Activated CD8-positive, alpha-beta memory T cell treated with anti-CD3 and anti-CD28 coated beads for 48 hours (primary cell): ENCODE measurements at places on chromosomes 11 and 22.

DNA sequence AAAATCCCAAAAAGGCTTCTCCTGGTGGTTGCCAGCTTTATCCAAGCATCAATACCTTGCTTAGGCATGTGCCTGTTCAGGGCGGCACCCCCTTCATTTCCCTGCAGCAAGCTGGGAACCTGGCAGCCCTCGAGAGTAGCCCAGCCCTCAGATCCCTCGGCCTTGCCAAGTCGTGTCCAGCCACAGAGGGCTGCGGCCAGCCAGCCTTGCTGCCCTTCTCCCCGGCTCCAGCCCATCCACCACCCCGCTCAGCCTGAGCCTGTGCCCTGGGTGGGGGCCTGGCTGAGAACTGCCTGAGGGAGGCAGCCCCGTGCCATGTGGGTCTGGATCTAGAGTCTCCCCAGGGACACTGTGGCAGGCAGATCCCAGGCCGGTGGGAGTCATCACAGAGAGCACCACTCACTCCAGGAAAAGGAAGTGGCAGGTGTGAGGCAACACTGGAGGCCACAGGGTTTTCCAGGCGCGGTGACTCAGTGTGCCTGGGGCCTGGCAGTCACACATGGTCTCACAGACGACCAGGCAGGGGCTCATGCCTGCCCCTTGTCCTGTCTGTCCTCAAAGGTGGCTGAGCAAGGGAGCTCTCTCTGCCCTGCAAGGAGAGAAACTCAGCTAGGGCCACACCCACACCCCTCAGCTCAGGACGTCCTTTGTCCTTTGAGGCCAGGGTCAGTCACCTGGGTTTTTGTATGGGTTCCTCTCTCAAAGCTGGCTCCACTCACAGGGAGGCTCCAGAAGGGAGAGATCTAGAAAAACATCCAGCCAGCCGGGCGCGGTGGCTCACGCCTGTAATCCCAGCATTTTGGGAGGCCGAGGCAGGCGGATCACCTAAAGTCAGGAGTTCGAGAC, 12.2 kb upstream of the CDC42BPG start:
- peak; percentile 53 for DNase-seq

DNA sequence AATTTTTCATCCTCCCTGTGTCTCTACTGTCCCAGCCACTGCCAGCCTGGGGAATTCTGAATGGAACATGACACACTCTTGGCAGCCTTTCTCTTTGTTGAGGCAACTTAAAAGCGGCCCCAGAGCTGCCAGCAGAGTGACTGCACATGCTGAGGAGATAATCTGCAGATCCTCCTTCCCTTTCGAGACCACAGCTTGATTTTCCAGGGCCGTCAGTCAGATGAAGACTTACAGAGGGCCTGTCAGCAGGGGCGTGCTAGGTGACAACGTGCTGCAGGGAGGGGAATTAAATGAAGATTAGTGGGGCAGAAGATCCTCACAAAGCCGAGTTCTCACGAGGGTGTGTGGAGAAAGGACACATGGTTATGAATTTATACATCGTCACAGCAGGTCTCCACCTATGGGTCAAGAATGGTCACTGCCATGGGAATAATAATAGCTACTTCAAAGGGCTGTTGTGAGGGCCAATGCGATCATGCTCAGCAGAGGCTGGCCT, 193.5 kb upstream of the PITPNB start:
- DNase-seq: no peak

DNA sequence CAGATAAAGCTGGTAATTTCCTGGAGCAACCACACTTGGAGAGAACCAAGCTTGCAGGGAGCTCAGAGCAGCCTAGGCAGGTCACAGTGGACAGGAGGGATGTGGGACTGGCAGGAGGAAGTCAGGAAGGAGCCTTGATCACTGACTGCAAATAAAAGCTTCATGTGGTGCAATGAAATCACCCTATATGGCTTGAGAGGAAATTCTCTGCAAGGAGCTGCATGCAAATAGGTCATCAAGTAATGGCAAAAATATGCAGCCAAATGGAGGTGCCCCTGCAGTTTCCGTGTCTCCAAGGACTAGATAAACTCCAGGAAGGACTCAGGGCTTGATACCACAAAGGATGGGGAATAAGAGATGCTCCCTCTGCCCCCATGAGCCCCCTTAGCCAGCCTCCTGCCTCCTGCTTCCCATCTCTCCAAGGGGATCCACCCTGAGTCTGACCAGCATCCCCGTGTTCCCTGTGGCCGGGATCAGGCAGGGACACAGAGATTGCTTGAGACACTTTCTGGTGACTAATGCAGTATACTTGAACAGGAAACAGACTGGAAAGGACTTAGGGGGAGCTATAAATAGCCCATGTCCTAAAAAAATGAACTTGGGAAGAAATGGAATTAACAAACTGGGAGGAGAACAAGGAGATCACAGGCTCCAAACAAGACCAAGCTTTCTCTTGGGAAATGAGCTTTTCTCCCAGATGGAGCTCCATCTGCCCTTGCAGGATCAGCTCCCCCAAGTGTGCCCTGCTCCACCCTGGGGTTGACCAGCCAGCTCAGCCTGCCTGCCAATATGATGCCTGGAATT, 23.9 kb upstream of the MICAL2 start:
- DNase-seq: no peak

GRCh38 chr11:95419915-95420314, 188.9 kb upstream of the SESN3 start:
- no peak for DNase-seq

GRCh38 chr22:40951795-40952605, 822 bp downstream of the RBX1 start:
- DNase-seq: no peak

- no peak for DNase-seq
These were observed 61.4 kb downstream of the EFCAB6 start for GRCh38 chr22:43750751-43751150.

DNA sequence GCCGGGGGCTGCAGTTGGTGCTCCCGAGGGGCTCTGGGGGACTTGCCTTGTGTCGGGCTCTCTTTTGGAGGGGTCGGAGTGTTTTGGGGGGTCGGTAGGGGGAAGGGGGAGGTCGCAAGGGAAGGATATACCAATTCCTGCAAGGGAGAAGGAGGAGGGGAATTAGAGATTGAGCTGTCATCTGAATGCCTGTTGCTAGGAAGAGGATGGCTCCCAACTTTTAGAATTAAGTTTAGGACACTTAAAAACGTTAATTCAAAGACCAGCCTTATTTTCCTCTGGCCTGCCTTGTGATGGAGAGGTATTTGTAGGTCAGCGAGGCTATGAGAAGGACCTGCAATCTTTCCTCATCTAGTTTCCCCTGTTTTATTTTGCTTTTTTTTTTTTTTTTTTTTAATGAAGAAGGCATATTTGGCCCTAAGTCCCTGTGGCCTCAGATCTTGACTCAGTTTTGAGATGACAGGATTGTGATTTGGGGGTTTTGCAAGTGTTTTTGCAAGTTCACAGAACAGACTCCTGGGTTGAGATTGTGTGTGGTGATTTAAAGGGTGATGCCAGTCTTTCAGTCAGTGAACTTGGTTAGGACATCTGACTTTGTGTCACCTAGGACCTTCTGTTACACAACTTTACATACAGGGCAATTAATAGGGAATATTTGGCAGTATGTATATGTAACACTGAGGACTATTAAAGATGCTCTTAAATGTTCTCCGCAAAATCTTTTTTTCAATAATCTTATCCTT, 672 bp downstream of the TMEM135 start:
- DNase-seq: no peak

- DNase-seq: no peak
These were observed 60.6 kb upstream of the PPP6R3 start for GRCh38 chr11:68399916-68400315.

GRCh38 chr11:82682003-82682751, 51.5 kb downstream of the FAM181B start:
- DNase-seq: no peak

DNA sequence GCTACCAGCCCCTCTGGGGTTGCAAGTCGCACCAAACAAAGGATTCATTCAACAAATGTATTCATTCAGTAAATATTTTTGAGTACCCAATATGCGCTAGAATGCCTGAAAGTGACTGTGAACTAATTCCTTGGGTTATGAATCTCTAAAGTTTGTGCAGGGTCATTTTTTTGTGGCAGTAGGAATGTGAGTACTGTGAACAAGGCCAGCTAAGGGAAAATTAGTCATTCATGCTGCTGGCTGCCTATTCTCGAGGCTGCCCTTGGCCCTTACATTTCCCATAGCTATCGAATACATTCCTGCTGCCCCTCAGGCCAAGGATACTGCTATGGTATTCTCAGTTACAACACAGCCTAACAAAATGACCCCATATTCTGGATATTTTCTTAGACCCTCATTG, 141.6 kb downstream of the TRPC6 start:
- DNase-seq: no peak

- no peak for DNase-seq
These were observed 3.1 kb downstream of the NAP1L4 start for GRCh38 chr11:2989006-2989405.

GRCh38 chr11:117827521-117828511, 3.3 kb upstream of the FXYD2 start:
- DNase-seq: no peak

GRCh38 chr11:71519546-71519945, 7.5 kb upstream of the KRTAP5-7 start:
- no peak for DNase-seq

DNA sequence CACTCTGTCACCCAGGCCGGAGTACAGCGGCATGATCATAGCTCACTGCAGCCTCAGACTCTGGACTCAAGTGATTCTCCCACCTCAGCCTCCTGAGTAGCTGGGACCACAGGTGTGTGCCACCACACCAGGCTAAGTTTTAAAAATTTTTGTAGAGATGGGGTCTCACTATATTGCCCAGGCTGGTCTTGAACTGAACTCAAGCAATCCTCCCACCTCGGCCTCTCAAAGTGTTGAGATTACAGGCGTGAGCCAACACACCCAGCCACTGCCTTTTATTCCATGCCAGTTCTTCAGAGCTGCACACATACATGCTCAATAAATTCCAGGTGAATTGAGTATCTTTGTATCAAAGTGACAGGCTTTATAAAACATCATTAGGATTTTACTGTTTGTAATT, 2.4 kb upstream of the COPB1 start:
- DNase-seq: no peak

DNA sequence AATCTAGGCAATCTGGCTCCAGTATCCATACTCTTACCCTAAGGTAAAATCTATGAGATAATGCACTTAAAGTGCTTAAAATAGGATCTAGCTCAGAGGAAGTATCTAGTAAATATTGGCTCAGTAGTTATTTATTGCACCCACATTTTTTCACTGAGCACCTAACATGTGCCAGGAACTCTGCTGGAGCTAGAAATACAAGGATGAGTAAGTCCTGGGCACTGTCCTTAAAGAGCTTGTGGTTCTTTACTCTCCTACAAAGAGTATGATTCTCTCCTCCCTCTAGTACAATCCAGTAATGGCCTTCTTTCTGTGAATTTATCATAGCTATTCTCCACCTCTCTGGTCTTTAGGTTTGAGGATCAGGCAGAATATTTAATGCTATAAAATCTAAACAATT, 59.2 kb downstream of the DEUP1 start:
- DNase-seq: no peak

DNA sequence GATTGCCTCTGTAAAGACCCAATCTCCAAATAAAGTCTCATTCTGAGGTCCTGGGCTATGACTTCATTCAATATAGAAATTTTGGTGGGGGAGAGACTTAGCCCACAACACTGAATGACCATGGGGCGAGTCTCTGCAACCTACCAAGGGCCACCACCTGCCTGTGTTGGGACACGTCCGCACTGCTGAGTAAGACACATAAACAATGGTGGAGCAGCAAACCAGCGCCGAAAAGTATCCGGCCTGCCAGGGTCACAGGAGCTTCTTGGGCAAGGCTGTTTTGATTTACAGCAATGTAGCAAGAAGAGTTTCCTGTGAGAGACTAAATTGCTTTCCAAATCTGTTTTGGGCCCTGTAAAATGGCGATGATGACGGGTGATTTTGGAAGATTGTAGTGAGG, 122.3 kb downstream of the SHANK2 start:
- no peak for DNase-seq

- DNase-seq: no peak
These were observed 52.3 kb downstream of the SIK3 start for GRCh38 chr11:117045956-117046355.

DNA sequence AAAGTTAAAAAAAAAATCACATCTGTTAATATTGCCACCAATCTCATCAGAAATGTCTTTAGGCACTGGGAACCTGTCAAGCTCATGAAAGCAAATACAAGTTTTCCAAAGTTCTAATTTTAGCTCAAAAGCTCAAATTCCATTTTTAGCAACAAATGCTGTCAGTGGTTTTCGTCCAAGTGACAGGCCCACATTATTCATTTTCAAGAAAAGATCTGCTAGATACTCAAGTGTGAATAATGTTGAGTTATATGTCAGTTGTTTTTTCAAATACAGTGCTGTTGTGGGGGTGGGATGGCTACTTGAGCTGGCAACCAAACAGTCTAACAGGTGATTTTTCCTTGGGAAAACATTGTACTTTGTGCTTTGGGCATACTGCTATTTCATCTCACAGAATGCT, 1072.6 kb downstream of the OPCML start:
- no peak for DNase-seq

DNA sequence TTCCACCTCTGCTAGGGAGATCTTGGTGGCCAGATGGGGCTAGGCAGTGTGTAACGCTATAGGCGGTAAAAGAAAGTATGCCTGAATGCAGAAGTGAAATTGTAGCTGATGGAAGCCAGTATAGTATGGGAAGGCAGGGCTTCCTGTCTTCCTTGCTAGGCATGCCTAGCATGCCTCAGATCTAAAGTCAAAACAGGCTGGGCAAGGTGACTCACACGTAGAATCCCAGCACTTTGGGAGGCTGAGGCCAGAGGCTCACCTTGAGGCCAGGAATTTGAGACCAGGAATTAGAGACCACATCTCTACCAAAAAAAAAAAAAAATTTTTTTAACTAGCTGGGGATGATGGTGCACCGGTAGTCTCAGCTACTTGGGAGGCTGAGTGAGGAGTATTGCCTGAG, 281.7 kb upstream of the MTNR1B start:
- DNase-seq: no peak

DNA sequence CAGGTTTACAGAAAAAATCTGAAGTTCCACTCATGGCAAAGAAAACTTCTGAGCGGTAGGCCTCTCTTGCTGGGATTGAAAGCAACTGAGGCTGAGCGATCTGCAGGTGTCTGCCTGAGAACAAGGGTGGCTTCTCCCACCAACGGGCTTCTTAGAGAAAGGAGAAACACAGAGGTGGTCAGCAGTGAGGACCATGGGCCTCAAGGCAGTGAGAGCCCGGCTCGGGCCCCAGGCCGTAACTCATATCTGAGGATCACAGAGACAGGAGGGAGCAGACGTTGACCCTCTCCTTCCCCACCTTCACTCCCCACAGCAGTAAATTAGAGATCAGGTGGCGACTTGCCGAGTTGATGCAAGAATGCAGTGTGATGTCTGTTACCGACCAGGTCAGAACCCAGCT, 50.9 kb upstream of the RTL6 start:
- no peak for DNase-seq

DNA sequence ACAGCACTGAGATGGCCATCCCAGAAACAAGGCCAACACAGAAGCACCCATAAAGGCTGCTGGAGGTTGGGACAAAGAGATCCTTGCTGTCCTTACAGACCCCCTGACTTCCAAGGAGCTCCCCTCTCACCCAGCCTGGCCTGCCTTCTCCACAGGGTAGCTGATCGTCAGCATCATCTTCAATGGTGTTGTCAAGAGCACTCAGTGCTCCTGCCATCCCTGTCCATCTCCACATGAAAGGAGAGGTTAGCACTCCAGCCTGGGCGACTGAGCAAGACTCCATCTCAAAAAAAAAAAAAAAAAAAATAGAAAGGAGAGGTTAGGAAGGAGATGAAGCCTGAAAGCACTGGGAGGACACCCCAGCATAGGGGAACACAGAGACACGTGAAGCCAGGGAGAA, 2.1 kb upstream of the POU2AF3 start:
- no peak for DNase-seq
